ENCODE measurements at places on chromosomes 3 and 15. TPM values are rescaled to one million over a fixed set of nuclear protein-coding genes. Genes with fewer than 3 reads are reported as not detected.

DNA sequence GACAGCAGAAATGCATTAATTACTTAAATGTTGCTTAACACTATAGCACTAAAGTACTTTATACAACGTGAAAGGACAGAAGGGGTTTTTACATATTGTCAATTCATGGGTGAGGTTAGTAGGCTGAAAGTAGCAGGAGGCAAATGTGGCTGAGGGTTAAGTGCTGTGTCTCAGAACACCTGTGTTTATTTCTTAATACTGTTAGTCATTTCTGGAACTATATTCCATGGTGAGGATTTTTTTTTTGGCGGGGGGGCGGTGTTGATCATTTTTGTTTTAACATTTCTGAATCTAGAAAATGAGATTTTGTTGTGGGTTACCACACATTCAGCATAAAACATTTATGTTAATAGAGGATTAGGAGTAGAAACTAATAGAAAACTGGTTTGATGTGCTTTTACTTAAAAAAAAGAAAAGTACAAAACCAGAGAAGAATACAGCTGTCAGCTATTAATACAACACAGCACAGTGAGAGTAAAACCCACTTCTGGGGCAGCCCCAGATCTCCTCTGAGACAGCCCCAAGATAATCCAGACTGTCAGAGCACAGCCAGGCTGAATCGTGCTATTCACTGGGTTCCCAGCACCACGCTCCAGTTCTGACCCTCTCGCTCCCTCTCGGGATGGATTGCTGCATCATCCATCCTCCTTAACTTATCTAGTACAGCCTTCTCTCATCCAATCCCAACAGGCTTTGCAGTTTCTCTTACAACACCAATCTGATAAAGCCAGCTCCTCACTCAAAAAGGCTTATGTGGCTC, 307.7 kb downstream of the TUSC7 start:
- DNase-seq = no peak

DNA sequence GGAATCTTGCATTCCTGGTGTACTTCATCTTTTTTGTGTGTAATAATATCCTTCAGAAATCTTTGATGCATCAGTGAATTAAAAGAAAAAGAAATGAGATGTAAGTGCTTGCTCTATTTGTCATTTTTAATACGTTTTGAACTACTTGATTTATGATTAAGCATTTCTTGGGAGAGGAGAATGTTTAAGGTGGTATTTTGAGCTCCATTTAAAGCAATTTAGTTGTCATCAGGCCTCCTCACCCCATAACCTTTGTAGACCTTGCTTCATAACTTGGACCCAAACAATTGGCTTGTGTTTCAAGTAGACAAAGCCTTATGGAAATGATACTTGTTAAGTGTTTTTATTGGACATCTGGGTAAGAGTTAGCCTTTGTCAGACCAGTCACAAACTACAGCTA, 87.1 kb upstream of the VEPH1 start:
- DNase-seq = no peak

DNA sequence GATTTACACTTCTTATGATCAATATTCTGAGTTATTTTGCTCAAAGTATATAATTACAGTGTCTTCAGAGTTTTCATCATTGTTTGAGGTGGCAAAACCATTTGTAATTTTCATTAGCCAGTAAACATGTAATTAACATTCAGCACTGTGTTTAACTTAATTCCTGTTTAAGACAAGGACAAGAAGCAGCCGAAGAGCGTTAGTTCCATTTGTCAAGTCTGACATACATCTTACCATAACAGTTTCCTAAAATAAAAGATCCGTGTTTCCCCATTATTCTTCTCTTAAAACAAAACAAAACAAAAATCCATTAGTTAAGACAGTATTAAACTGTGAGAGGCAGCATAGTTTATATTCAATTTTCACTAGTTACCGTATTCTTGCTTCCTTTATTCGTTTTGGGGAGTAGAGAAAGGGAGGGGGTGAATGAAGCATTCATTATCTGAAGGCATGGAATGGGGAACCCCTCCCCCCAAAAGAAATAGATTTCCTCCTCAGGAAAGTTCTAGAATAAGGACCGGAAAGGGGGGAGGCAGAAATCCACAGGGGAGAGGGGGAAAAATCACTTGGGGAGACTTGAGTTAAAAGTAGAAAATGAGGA, 5.5 kb upstream of the NR2F2 start:
- no peak for DNase-seq

DNA sequence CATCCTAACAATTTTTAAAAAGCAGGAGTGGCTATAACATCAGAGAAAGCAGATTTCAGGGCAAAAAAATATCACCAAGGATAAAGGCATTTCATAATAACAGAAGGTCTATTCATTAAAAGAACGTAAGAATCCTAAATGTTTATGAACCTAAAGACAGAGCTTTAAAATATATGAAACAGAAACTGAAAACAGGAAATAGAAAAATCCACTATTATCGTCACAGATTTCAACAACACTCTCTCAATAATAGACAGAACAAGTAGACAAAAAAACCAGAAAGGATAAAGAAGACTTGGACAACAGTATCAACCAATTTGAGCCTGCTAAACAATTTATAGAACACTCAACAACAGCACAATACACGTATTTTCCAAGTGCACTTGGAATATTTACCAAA, 71.4 kb downstream of the FBXL22 start:
- no peak for DNase-seq

DNA sequence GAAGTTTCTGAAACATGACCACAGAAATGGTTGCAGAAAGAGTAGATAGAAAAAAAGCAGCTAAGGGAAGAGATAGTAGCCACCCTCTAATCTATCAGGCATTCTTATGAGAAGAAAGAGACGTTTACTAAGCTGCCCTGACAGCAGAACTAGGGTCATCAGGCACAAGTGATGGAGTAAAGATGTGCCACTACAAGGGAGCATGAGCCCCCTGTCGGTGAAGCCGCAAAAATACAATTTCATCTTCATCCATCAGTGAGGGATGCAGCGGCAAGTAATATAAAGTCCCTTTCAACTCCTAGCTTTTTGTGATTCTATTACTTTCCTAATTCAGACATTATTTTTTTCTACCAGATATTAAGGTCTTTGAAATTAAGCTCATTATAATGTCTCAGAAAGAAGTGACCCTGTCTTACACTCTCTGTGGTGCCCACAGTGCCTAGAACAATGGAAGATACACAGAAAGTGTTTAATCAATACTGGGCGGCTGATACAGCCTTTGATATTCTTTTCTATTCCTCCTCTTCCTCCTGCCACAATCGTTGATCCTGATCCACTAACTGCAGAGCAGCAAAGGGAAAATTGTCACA, 651.6 kb downstream of the NTRK3 start:
- peak; percentile 18 for DNase-seq

GRCh38 chr3:179801856-179802255, 149.0 kb downstream of the USP13 start:
- DNase-seq = peak; percentile 29

- DNase-seq = no peak
Observed at GRCh38 chr3:118734664-118735063, 300.0 kb downstream of the IGSF11 start.

DNA sequence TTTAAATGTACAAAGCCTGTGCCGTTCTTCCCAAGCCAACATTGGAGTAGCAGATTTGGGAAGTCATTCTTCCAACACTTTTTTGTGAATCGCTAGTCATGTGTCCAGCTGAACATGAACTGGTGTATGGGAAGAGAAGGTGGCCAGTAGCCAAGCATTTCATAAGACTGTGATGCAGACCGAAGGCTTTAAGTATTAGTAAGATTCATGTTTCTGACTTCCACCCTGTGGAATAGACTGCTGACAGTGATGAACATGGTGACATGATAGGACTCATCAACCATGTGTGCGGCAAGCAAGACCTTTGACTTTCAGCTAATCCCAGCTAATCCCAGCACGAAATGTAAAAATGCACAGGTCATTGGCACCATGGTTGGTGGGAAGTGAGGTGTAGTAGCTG, 48.3 kb upstream of the THSD4 start:
- peak; percentile 95 for DNase-seq

- no peak for DNase-seq
Observed at GRCh38 chr15:91050128-91050455, 27.7 kb upstream of the VPS33B start.

DNA sequence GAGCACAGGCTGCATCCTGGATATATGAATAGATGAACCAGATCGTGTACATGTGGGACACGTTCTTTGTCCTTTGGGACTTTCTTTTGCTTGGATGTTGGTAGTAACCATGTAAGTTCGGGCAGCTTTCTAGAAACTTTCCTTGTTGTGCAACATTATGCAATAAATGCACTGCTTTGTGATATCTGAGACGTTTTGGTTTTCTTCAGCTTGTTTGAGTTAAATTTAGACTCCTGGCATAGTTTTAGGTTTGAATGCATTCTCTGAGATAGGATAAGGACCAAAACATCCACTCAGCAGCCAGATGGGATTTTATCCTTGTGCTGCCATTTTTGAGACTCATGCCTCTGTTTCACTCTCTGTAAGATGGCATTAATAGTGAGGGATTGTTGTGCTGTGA, 158.9 kb downstream of the IGF1R start:
- DNase-seq = peak; percentile 75

GRCh38 chr15:56234804-56235203, 8.9 kb downstream of the RFX7 start:
- no peak for DNase-seq

- DNase-seq = no peak
Observed at GRCh38 chr15:80819001-80819400, 39.8 kb downstream of the CEMIP start.

- DNase-seq = no peak
Observed at GRCh38 chr3:175413926-175414325, 554.8 kb downstream of the NAALADL2 start.

Gene PLS1
- 0.13 TPM for total RNA-seq

Gene ADAMTSL3
- not detected for total RNA-seq

Gene ABCF3
- 56.5 TPM for total RNA-seq

Gene FGD5
- not detected for total RNA-seq

Gene TTLL13
- total RNA-seq = not detected

Gene UBA3
- 64.0 TPM for total RNA-seq

Gene WDR53
- 9.4 TPM for total RNA-seq
